SK-N-SH (cell line): ENCODE measurements at places on chromosomes 6 and 20. TPM values are rescaled to one million over a fixed set of nuclear protein-coding genes. Genes with fewer than 3 reads are reported as not detected.

- no peak overlapping the region for H3K4me3 ChIP-seq
- H3K36me3 ChIP-seq: no peaks in the 10 kb centered on the region
- no peaks in the 10 kb centered on the region for H3K27me3 ChIP-seq
- no peak for DNase-seq
These were observed 127.4 kb downstream of the C6orf118 start for GRCh38 chr6:165181951-165182414.

DNA sequence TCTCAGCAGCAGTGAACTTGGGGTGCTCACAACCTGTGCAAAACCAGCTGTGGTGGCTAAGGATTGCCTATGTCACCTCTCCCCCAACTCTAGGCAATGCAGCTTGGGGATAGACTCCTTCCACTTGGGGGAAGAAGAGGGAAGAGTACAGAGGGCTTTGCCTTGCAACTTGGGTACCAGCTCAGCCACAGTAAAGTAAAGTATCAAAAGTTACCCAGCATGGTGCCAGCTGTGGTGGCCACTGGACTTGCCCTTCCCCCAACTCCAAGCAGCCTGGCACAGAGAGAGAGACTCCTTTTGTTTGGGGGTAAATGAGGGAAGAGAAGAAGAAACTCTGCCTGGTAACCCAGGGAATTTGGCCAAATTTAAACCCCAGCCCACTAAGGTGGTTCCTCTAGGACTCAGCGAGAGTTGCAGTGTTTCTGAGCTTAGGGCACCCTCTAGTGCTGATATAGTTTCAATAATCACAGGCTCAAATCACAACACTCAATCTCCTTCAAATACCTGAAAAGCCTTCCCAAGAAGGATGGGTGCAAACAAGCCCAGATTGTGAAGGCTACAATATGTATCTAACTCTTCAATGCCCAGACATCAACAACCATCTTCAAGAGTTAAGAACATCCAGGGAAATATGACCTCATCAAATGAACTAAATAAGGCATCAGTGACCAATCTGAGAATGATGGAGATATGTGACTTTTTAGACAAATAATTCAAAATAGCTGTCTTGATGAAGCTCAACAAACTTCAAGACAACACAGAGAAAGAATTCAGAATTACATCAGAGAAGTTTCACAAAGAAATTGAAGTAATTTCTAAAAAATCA lies 7.6 kb upstream of the DEFB129 start:
- no peak overlapping the region for H3K4me3 ChIP-seq
- H3K36me3 ChIP-seq: no peaks in the 10 kb centered on the region
- DNase-seq: peak; percentile 34
- no peaks in the 10 kb centered on the region; the same call in 1 of the 2 replicates for H3K27me3 ChIP-seq

DNA sequence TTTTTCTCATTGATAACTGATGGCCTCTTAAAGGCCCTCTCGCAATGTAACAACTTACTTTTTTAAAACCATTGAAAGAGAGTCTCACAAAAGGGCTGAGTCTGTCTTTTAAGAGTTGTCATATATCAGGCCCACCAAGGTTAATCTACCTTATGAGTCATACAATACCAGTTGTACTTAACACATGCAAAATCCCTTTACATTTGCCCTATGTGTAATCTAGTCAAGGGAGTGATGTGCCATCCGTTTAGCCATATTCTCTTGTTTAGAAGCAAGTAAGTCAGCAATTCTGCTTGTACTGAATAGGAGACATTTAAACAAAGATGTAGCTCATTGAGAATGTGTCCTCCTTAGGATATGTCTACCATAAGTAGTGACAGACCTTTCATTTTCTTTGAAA lies 143.7 kb downstream of the TENT5A start:
- peaks cover 9% of the 10 kb centered on the region; the same call in 1 of the 2 replicates for H3K4me1 ChIP-seq
- H3K36me3 ChIP-seq: no peaks in the 10 kb centered on the region
- DNase-seq: no peak
- no peak overlapping the region for H3K4me3 ChIP-seq

DNA sequence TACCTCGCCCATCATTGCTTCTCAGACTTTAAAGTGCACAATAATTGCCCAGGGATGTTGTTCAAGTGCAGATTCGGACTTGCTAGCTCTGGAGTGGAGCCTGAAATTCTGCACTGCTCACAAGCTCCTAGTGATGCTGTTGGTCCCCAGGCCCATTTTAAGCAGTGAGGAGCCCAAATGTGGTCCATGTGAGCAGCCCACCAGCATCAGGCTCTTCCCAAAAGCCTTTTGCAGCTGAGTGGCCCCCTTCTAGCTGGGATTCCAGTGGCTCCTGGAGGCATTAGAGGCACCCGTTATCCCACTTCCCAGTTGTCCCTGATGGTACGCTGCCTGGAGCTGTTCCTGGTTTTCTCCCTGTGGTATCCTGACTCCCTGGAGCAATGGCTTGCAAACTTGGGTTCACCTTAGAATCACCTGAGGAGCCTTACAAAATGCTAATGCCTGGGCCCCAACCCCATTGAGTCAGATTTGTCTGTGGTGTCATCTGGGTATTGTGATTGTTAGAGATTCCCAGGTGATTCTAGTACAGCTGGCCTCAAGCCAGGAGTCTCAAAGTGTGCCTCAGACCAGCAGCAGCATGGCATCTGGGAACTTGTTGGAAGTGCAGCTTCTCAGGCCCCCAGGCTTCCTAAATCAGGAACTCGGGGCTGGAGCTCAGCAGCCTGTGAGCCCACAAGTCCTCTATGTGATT lies 186.9 kb upstream of the SLC24A3 start:
- no peaks in the 10 kb centered on the region for H3K4me1 ChIP-seq
- no peak overlapping the region for H3K4me3 ChIP-seq
- no peaks in the 10 kb centered on the region for H3K36me3 ChIP-seq
- peaks cover 18% of the 10 kb centered on the region; the same call in 1 of the 2 replicates for H3K27me3 ChIP-seq

DNA sequence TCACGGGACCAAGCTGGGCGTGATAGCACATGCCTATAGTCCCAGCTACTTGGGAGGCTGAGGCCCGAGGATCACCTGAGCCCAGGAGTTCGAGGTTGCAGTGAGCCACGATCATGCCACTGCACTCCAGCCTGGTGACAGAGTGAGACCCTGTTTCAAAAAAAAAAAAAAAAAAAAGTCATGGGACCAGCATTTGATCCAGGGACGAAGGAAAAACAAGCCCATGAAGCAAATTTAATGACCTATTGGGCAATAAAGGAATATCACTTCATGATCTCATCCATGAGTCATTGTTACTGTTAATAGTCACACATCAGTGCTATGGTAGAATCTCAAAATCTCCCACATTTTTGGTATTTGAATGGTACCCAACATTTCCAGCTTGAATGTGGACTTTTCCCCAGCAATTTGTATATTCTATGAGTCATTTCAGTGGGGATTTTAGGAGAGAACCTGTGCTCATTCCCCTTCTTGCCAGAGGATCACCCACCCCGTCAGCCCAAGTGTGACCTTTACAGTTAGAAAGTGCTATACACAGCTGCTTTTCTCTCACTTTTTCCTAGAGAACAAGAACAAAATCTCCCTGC lies 8.5 kb upstream of the SOD2 start:
- DNase-seq: no peak
- H3K27ac ChIP-seq: no peak overlapping the region

- DNase-seq: no peak
- H3K36me3 ChIP-seq: peaks cover 8% of the 10 kb centered on the region
- H3K27me3 ChIP-seq: no peaks in the 10 kb centered on the region
- H3K27ac ChIP-seq: no peak overlapping the region
- H3K4me3 ChIP-seq: no peak overlapping the region
These were observed 79.9 kb downstream of the ATXN1 start for GRCh38 chr6:16681260-16681873.

- H3K4me1 ChIP-seq: no peaks in the 10 kb centered on the region
- no peak for DNase-seq
- H3K4me3 ChIP-seq: no peak overlapping the region
- no peak overlapping the region for H3K27ac ChIP-seq
- H3K27me3 ChIP-seq: no peaks in the 10 kb centered on the region; the same call in 1 of the 2 replicates
These were observed 145.9 kb upstream of the FBXL4 start for GRCh38 chr6:99093456-99094190.

GRCh38 chr20:60262967-60263603 lies 304.9 kb downstream of the CDH26 start:
- no peak overlapping the region for H3K4me3 ChIP-seq
- no peaks in the 10 kb centered on the region for H3K27me3 ChIP-seq
- H3K36me3 ChIP-seq: no peaks in the 10 kb centered on the region
- no peak overlapping the region for H3K27ac ChIP-seq
- DNase-seq: peak; percentile 42

DNA sequence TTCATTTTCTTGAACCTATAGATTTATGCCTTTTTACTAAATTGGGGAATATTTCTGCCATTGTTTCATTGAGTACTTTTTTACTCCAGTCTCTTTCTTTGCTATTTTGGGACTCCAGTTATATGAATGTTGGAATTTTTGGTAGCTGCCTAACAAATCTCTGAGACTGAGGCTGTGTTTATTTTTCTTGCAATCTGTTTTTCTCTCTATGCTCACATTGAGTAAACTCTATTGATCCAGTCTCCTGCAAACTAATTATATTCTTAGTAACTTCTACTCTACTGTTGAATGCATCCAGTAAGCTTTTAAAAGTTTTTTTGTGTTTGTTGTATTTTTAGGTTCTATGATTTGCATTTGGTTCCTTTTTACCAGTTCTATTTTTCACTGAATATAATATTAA lies 903.4 kb upstream of the GJE1 start:
- H3K36me3 ChIP-seq: no peaks in the 10 kb centered on the region
- H3K4me3 ChIP-seq: no peak overlapping the region
- H3K27ac ChIP-seq: no peak overlapping the region
- H3K27me3 ChIP-seq: no peaks in the 10 kb centered on the region
- DNase-seq: no peak
- H3K4me1 ChIP-seq: no peaks in the 10 kb centered on the region

DNA sequence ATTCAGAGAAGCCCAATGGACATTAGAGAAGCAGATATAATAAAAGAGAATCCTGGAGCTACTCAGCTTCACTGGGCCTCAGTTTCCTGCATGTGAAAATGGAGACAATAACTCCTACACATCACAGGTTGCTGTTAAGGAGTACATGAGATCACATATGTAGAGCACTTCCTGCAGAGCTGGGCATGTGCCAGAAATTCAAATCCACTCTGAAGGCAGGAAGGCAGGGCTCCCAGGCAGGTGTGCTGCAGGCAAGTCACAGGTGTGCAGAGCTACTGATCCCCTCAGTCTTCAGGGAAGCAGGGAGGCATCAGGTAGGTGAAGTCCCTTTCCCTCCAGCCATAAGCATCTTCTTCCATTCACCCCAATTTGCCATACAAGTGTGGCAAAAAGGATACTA lies 48.0 kb downstream of the DST start:
- DNase-seq: no peak
- H3K27ac ChIP-seq: peak overlapping the region; percentile 29; the same call in 1 of the 2 replicates
- H3K27me3 ChIP-seq: no peaks in the 10 kb centered on the region
- no peaks in the 10 kb centered on the region; the same call in none of the 2 replicates for H3K4me1 ChIP-seq

DNA sequence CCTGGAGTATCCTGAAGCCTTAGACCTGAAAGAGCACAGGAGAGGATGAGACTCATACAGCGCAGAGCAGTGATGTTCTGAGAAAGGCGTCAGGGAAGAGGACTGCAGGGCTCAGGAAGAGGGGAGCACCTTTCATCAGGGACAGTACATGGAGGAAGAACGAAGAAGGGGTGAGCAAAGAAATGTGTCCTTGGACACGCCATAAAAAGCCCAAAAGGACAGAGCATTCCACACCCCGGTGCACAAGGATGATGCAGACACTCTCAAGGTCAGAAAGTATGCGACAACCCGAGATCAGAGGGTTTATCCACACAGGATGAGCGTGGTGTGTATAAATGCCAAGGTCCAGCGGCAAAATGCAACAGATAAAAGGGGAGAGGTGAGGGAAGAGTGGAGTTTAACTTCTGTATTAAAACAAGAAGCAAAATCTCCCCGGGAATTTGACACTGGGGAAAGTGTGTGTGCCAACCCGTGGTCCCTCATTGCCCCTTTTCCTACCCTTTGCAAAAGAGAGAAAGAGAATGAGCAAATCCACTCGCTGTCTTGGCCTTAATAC lies 64.4 kb downstream of the SLC23A2 start:
- H3K4me3 ChIP-seq: no peak overlapping the region
- H3K4me1 ChIP-seq: no peaks in the 10 kb centered on the region
- H3K27me3 ChIP-seq: no peaks in the 10 kb centered on the region
- H3K27ac ChIP-seq: no peak overlapping the region
- no peak for DNase-seq
- H3K36me3 ChIP-seq: no peaks in the 10 kb centered on the region

DNA sequence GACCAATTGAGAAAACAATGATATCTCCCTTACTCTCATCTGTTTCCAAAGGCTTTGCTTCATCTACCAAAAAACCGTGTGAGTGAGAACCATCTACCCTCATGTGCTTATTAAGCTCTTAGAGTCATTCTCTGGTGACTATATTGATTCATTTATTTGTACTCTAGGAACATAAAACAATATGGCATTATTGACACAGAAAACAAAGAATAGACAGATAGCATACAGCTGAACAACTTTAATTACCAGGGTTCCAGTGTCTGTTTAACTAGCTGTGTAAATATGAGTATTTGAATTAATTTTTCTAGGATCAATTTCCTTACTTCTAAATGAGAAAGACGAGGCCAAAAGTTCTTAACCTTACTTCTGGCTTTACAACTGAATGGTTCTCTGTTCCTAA lies 31.3 kb upstream of the HEY2 start:
- no peaks in the 10 kb centered on the region for H3K36me3 ChIP-seq
- H3K4me3 ChIP-seq: no peak overlapping the region
- DNase-seq: no peak

DNA sequence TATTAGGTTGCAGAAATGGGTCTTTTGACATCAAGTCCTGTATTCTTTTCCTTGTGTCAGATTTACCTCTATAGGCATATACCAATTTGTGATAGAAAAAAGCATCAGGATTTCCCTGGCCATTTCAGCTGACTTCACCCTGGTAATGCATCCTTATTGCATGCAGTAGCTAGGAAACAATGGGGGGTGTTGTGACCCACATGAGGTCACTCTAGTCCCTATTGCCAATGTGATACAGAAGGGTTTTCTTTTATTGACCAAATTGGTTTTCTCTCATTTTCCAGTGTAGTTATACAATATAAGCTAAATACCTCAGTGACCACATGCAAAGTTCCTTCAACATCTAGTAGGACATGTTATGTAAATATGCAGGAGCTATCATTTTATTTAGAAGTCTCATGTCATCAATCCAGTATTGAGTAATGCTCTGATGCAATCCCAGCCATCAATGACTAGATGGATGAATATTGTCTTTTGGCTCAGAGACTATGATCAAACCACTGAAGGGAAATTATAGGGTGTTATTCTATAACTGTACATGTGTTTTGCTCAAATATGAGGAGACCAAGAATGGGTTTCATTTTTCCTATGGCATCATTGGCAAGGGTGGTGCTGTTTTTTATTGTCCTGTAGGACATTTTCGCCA lies 177.7 kb downstream of the KLHL32 start:
- H3K27ac ChIP-seq: no peak overlapping the region
- no peaks in the 10 kb centered on the region for H3K4me1 ChIP-seq
- no peaks in the 10 kb centered on the region for H3K36me3 ChIP-seq
- no peak for DNase-seq
- H3K4me3 ChIP-seq: no peak overlapping the region

- H3K4me3 ChIP-seq: no peak overlapping the region
- no peaks in the 10 kb centered on the region for H3K4me1 ChIP-seq
- no peaks in the 10 kb centered on the region for H3K36me3 ChIP-seq
- H3K27ac ChIP-seq: no peak overlapping the region
- no peak for DNase-seq
These were observed 13.9 kb upstream of the HELZ2 start for GRCh38 chr20:63587776-63588591.

- no peak overlapping the region for H3K4me3 ChIP-seq
- H3K27ac ChIP-seq: no peak overlapping the region
- H3K36me3 ChIP-seq: no peaks in the 10 kb centered on the region
- no peaks in the 10 kb centered on the region for H3K4me1 ChIP-seq
- no peak for DNase-seq
These were observed 566.1 kb downstream of the KIF16B start for GRCh38 chr20:16007164-16007563.

FAXC gene
- 9.0 and 9.1 TPM in 2 replicates for polyA plus RNA-seq

ELOVL2 gene
- 0.39 and 0.49 TPM in 2 replicates for polyA plus RNA-seq

ZNF292 gene
- 3.2 and 5.0 TPM in 2 replicates for polyA plus RNA-seq

PBOV1 gene
- not detected in 2 replicates for polyA plus RNA-seq

RBM38 gene
- 8.8 and 11.5 TPM in 2 replicates for polyA plus RNA-seq

NKAPL gene
- polyA plus RNA-seq: not detected in 2 replicates

PSORS1C2 gene
- polyA plus RNA-seq: not detected in 2 replicates
